ENCODE measurements at places on chromosomes 16 and 17.

- no peak for DNase-seq
Observed at GRCh38 chr17:15650741-15651582, 31.5 kb upstream of the FBXW10B start.

GRCh38 chr16:59463776-59464175 is 729.7 kb upstream of the GOT2 start:
- peak; percentile 27 for DNase-seq

DNA sequence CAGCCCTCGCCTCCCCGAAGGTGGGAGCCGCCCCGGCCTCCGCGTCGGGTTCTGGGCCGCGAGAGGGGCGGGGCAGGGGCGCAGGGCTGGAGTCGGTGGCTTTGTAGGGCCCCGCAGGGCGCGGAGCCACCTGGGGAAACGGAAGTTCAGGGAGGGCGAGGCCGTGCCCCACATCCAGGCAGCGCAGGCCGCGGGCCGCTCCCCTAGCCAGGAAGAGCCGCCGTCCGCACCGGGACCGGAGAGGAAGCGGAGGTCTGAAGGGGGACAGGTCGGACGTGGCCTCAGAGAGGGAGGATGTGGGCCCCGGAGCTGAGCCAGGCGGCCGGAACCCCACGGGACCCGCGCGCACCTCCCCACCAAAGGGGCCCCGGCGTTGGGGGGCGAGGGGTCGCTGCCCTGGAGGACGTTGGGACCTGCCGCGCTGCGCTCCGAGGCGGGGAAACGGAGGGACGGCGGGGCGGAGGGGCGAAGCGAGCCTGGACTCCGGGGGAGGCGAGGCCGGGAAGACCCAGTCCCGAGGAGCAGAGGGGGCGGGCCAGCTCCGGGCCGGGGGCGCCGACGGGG is 482 bp upstream of the SLC16A3 start:
- no peak for DNase-seq

DNA sequence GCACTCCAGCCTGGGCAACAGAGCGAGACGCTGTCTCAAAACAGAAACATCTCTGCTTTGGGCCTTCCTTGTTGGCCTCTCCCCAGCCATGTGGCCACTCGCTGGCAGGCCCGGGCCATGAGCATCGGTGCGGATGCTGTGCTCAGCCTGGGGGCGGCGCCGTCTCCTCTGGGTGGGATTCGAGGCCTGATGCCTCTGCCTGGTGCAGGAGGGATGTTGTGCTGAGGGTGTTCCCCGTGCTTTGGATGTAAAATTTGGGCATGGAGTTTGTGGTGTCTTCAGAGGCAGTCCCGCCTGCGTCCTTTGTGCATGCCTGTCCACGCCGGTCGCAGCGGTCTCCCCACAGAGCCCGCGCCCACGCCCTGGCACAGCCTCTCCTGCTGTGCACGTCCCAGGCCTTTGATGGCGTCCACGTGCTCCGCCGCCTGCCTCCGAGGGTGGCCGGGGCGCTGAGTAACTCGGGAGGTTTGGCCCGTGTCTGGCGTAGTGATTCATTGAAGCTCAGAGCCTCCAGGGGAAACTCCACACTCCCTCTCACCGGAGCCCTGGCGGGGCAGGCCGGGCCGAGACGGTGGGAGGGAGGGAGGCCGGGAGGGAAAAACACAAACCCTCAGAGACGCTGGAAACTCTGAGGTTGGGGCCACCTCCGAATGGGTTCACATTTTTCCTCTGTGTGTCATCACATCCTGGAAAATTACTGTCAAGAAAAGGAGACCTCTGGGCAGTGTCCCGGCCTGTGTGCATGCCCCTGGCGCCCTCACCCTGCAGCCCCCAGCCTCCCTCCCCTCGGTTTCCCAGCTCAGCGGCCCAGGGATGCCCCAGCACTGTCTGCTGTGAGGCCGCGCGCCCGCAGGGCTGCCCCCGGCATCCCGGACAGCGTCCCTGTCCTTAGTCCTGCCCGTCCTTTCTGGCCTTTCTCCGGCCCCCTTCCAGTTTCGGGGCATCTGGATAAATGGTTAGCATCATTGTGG is 19.0 kb downstream of the CENPX start:
- DNase-seq: peak; percentile 95

GRCh38 chr16:77171745-77172635 is 19.0 kb upstream of the MON1B start:
- DNase-seq: peak; percentile 59

DNA sequence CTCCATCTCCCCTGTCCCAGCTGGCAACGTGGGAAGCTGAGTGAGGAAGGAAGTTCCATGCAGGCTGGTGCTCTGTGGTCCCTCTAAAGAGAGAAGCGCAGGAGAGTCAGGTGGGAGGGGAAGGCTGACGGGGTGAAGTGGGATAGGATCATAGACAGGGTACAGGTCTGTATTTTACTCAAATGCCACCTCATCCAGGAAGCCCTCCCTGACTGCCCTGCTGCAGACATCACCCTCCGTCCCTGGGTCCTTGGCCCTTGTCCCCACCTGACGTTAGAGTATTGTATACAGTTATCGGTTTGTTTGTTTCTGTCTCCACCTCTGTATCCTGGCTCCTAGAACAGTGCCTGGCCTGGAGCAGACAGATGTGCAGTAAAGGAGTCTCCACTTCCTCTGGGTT is 11.7 kb downstream of the CANT1 start:
- DNase-seq: no peak

DNA sequence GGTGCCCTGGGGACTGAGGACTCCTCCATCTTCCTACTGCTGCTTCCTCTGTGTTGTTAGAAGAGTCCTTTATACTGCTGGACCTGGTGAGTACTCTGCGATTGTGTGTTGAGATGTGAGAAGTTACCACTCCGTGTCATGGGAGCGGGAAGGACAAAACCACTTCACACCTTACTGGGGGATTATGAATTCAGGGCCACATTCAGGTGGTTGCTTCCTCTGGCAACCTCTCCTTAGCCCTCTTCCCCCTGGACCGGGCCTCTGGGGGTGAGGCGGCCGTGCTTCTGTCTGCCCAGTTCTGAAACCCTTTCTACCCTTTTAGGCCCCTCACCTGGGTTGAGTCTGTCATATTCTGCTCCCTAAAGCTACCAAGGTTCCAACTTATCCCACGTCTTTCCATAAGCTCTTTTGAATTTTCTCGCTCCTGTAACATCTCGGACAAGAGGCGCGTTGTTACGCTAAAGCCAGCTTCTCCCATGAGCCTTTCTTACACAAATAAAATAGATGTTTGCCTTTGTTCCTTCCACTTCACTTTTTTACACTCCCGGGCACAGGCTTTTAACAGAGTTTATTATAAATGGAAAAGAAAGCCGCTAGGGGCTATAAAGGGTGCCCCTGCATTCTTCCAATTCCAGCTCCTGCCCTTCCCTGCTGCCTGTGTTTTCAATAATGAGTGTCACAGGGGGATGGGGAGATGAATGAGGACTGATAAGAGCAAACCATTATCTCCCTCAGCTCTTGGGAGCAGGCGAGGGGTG is 20.7 kb upstream of the CDH13 start:
- DNase-seq: no peak

- peak; percentile 76 for DNase-seq
Observed at GRCh38 chr16:85465328-85466303, 147.5 kb upstream of the GSE1 start.

GRCh38 chr17:69871318-69871717 is 203.7 kb upstream of the KCNJ16 start:
- DNase-seq: no peak

GRCh38 chr17:29802246-29802645 is 127.8 kb downstream of the SSH2 start:
- DNase-seq: no peak

DNA sequence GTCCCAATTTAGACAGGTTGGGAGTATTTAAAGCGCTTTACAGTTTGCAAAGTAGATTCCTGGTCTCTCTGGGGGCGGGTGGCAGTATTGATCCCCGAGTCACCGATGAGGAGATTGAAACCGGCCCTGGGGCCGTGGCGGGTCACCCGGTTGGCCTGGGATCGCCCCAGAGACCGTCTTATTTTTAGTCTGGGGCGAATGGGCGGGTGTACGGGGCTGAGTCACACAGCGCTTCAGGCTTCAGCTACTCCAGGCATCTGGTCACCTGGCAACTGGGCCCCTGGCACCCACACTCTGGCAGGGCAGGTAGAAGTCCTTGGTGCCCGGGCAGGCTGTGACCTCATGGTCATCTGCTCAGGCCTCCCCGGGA is 669 bp downstream of the MIEF2 start:
- peak; percentile 44 for DNase-seq

GRCh38 chr16:57041182-57042156 is 50.9 kb upstream of the CPNE2 start:
- DNase-seq: no peak

Data from IMR-90 (cell line).